ENCODE measurements at places on chromosomes 3 and 15.

DNA sequence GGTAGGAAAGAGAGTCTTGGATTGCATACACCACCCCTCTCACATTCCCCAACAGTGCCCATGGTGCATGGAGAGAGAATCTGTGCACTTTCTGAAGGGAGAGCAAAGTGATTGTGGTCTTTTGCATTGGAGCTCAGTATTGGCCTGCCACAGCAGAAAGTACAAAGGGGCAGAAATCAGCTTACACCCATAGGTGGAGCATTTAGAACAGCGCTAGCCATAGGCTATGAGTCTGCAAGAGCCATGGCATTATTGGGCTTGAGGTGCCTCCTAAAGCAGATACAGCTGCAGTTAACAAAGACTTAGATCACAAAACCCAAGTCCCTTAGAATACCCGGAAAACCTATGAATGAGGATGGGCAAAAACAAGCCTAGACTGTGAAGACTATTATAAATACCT lies 21.8 kb downstream of the SI start:
- no peak for DNase-seq

DNA sequence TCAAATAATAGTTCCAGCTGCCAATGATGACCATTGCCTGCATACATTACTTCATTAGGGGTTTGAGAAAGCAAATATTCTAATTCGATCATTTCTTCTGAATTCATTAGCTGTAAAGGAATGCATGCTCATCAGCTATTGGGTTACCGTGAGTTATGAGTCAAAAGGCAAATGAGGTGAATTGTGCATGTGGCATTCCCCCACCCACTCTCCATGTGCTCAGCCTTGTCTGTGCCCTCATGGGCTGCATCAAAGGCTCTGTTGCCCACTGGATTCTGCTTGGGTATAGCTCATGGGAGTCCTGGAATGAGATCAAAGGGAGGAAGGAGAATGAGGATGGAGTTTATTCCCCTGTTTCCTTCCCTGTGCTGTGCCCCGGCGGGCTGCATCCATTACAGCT lies 99.3 kb upstream of the CHRNA7 start:
- DNase-seq, result peak; percentile 24

- no peak for DNase-seq
Measured at GRCh38 chr15:74399100-74399499, 31.7 kb upstream of the CYP11A1 start.

- DNase-seq, result no peak
Measured at GRCh38 chr3:177743173-177743890, 546.0 kb upstream of the TBL1XR1 start.

GRCh38 chr15:87671289-87671688 lies 585.2 kb downstream of the NTRK3 start:
- DNase-seq, result no peak

Measured in activated T-cell treated with anti-CD3 and anti-CD28 coated beads for 48 hours (primary cell).